Fibroblast of skin of right biceps (primary cell): ENCODE measurements at places on chromosomes 5 and 9.

- DNase-seq = no peak
Observed at GRCh38 chr5:155129513-155129880, 115.9 kb downstream of the KIF4B start.

DNA sequence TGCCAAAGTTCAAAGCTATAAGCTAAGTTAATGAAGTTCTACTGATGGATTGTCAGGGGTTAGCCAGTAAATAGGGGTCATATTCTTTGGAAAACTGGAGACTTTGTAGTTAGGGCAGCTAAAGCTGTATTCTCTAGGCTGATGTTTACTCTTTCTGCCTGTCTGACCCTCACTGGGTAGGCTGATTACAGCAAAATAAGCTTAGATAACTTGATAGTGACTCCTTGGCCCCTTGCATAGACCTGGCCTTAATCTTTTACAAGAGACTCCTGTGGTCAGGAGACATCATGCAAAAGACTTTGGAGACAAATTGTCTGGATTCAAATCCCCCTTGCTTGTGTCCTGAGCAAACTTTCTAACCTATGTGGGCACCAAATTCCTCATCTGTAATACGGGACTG lies 314.4 kb upstream of the MSX2 start:
- no peak for DNase-seq

DNA sequence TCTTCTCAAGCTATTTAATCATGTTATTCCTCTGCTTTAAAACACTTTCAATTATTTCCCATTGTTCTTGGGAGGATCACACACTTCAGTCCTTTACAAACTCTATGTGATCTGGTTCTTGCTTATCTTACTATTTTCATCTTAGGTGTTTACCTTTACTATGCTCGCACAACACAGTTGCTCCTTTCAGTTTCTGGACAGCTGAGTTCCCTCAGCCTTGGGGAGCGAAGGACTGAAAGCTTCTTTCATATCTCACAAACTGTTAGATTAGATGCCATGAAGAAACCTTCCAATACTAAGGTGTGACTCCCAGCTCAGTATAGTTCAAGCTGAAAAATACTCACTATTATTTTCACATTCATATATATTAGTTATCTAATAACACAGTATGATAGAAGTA lies 117.9 kb downstream of the CDC42SE2 start:
- no peak for DNase-seq

- DNase-seq = peak; percentile 82
Observed at GRCh38 chr9:109013679-109014607, 644 bp upstream of the CTNNAL1 start.

- no peak for DNase-seq
Observed at GRCh38 chr9:15553528-15553898, 670 bp downstream of the CCDC171 start.

DNA sequence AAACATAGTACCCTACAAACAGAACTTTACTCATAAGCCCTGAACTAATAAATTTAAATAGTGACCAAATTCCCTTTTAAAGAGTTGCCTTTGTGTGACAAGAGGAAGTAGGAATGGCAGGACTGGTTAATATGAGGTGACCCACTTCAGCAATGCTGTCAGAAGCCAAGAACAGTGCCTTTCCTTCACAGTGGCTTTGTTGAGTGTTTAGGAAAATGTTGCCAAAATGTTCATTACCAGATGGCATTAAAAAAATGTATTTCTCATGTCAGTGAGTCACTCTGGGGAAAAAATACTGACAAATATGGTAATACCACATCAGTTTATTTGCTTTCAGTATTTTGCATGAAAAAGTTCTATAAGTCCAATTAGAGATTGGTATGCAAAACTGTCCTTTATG lies 103.3 kb downstream of the DIRAS2 start:
- peak; percentile 4 for DNase-seq

- DNase-seq = no peak
Observed at GRCh38 chr5:91741764-91742505, 358.8 kb upstream of the ARRDC3 start.

- DNase-seq = no peak
Observed at GRCh38 chr5:109908366-109908765, 218.6 kb downstream of the MAN2A1 start.

DNA sequence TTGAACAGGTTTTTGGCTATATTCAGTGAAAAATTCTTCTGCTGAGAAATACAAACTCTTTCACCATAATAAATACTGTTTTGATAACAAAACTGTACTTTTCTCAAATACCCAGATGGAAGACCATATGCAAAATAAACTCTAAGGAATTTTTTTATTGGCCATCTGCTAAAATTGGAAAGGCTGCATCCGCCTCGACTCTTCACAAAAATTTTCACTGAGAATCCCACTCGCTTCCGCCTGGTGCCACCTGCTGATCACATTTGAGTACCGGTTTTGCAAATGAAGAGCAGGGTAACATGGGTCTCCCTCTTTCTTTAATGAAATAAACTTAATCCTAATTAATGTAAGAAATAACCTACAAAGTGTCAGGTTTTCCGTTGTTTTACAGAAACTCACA lies 76.4 kb downstream of the TTLL11 start:
- no peak for DNase-seq

DNA sequence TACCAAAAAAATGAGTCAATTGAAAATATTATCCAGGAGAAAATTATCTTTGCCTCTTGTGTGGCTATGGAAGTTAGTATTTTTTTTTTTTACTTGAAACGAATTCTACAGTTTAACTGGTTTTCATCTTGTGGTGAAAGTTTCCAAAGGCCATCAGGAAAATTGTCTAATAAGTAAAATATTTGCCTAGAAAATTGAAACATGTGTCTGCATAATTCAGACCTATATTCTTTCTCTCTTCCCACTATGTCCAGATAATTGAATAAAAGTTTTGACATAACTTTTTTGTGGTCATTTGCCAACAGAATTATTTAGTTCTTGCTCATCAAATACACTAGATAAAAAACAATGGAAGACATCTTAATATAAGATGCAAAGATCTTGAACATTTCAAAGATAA lies 321.5 kb upstream of the RPS23 start:
- peak; percentile 9 for DNase-seq

DNA sequence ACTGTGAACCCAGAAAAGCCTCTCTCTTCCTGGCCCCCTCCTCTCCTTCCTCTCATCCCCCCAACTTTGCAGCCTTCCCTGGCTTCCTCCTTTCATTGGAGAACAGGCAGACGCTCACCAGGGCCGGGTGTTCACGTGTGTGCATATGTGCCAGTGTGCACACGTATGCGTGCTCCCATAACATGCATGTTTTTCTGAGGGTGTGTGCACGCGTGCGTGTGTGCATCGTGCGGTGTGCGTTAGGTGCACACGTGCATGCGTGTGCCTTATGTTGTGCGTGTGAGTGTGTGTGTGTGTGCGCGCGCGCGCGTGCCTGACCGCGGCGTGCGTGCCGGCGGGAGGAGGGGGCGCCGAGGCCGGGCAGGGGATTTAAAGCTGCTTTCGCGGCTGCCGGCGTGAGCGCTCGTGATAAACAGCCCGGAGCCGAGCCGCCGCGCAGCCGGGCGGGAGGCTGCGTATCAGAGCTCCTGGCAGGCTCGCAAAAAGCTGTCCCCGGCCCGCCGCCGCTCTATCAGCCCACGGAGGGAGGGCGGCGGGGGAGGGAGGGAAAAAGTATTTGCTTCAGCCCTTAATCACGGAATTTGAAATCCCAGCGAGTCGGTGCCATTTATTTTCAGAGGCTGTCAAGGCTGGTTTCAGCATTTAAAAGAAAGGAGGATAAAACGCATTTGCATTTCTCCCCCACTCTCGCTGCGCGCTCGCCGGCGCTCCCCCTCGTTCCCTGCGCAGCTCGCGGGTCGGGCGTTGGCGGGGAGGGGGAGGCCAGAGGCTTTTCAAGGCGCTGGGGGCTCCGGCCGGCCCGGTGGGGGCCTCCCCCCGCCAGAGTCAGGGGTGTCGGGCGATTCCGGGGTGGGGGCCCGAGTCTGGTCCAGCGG lies 183.9 kb downstream of the C9orf50 start:
- DNase-seq = peak; percentile 74

DNA sequence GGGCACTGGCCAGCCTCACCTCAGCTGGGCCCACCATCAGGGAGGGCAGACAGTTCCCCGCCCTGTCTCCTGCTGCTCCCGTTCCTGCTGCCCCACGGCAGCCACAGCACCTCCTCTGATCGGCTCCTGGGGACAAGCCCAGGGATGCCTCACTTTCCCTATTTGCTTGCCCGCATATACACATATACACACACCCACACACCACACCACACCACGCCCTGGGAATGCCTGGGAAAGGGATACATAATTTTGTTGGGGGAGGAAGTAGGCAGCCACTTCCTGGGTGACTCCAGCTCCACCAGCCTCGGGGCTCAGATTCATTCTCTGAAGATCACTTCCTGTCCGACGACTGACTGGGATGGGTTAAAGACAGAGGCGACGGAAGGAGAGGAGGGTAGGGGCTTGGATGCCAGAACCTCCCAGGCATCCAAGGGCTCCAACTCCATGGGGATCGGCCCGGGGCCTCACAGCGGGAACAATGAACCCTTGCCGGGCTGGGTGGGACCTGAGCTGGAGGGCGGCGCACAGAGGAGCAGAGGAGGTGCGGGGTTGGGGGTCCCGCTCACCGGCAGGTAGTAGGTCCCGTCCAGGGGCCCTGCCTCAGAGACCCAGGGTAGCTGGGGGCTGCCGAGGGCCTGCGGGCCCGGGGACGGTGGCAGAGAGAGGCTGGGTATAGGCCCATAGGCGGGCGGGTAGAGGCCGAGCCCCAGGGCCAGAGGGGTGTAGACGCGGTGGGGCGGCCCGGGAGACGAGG lies 2.0 kb upstream of the MZB1 start:
- peak; percentile 36 for DNase-seq

GRCh38 chr5:58523956-58524355 lies 32.7 kb downstream of the GAPT start:
- DNase-seq = peak; percentile 11

DNA sequence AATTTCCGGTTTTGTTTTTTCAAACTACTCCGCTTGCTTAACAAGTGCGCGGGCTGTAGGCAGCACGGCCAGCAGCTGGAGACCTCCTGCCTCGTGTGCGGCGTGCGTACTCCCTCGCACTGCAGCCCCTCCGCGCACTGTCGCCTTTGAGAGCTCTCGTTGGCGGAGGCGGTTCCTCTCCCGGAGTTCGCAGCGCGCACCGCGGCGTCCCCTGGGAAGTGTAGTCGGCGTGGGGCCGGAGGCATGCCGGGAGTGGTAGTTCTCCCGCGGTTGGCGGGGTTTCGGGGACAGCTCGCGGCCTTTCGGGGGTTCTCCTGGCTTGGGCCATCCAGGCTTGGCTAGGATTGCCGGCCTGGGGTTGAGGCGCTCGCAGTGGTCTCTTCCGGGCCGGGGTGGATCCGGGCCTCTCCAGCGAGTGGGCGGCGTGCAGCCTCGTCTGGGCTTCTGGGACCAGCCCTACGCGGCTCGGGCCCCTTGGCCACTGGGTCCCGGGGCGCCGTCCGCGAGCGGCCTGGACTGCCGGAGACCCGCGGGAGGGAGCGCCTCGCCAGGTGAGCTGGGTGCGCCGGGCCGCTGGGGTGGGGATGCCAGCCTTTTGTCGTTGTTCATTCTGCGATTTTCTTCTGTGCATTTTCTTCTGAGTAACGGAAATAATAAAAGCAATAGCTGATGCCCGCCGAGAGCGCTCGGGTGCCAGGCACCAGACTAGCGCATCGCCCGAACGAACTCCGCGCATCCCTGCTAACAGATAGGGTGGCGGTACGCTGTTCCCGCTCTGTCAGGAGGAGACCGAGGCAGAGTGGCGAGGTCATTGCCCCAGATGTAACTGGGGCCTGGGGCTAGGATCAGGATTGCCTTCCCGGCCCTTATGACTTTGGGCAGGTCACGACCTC lies at the start of gene ZNF354C:
ZNF354C (plus strand) TSS at position 258 of the 893 bp plus-strand sequence. CDS start 1,696 bp downstream, outside the sequence.
- peak; percentile 92 for DNase-seq

DNA sequence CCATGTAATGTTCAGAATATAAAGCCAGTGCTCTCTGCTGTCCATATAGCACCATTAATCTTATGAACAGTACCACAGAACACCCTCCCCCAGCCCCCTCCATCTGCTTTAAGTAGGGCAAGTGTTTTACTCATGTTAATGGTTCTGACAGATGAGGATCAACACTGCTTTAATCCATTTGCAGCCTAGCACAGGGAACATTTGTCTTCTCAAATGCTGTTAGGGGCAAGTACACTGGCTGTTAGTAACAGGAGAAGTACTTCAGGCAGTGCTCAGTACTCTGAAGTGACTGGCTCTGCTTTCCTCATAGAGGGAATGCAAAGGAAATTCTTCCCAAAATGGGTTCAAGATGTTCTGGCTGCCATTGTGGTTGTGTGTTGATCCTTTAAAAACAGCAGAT lies 202.6 kb downstream of the DCP2 start:
- DNase-seq = no peak

- DNase-seq = no peak
Observed at GRCh38 chr5:87266914-87267573, 639 bp upstream of the RASA1 start.

DNA sequence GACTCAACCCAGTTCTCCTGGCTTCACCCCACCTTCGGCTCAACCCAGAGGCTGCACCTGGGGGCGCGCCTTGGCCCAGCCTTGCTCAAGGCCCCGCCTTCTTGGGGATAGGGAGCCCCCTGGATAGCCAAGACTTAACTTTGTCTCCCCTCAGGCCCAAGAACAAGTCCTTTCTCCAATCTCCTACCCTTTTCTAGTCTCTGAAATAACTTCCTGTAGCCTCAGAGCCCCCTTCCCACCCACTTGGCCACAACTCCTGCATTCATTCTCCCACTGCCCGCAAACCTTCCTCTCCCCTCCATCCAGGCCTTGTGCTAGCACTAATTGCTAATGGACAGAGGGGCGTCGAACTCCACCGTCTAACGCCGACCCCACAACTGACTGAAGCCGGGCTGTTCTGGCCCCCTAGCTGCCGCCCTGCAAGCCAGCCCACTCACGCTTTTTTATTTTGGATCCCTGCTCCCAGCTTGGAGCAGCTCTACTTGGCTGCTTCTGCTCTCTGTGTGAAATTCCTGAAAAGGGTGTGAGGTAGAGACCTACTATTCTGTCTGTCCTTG lies 579 bp upstream of the ASTN2 start:
- no peak for DNase-seq

DNA sequence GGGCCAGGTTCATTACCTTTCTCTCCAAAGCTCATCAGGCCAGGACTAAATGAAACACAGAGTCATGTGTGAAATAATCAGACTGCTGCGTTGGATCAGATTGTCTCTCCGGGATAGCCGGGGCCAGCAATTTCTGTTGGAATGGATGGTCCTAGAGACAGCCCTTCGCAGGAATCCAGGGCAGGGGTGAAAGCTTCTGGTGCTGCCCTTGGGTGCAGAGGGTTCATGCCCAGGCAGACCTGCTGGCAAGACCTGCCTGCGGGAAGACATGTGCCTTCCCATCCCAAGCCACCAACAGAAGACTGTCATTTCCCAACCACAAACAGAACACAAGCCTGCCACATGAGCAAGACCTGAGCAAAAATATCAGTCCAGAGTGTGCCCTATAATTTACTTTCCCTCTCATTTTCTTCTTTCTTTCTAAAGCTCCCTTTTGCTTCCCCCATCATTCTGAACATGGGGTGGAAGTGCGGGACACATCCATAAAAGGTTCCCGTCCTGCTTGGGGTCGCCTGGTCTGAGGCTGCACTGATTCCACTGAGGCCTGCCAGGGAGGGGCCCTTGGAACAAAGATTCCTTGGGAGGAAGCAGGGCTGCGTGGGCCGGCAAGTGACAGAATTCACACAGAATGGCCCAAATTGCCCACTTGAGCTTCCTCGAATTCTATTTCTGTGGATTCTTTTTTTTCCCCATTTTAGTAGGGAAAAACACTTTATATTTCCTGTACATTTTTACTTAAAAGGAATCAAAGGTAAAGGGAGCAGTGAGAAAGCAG lies 57.3 kb downstream of the UBE2QL1 start:
- DNase-seq = no peak

- no peak for DNase-seq
Observed at GRCh38 chr9:118630931-118631595, 738.2 kb downstream of the BRINP1 start.
